ENCODE measurements at places on chromosomes 1 and 21. TPM values are rescaled to one million over a fixed set of nuclear protein-coding genes. Genes with fewer than 3 reads are reported as not detected.

HIPK1 gene
- total RNA-seq: 19.4 TPM

ATP1A4 gene
- total RNA-seq: not detected

A3GALT2 gene
- total RNA-seq: 0.10 TPM

RHOU gene
- total RNA-seq: 18.4 TPM

CYYR1 gene
- not detected for total RNA-seq

FAAH gene
- 62.9 TPM for total RNA-seq

DNA sequence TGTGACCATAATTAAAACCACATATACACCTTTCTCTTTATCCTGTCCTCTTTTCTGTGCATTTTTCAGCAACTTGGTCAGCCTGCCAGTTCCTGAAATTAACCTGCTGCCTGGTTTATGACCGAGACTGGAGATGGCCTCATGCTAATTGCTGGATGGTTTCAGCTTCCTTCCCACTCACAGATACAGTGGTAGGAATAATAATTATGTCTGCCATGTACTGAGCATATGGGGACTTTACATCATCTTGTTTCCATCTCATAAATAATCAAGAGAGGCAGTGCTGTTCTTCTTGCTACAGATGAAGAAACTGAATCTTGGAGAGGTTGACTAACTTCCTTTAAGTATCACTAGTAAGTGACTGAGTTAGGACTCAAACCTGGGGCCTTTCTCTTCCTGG lies 148.2 kb downstream of the NOS1AP start:
- DNase-seq: no peak

GRCh38 chr1:202200112-202200548 lies 6.5 kb downstream of the LGR6 start:
- peak; percentile 32 for DNase-seq

DNA sequence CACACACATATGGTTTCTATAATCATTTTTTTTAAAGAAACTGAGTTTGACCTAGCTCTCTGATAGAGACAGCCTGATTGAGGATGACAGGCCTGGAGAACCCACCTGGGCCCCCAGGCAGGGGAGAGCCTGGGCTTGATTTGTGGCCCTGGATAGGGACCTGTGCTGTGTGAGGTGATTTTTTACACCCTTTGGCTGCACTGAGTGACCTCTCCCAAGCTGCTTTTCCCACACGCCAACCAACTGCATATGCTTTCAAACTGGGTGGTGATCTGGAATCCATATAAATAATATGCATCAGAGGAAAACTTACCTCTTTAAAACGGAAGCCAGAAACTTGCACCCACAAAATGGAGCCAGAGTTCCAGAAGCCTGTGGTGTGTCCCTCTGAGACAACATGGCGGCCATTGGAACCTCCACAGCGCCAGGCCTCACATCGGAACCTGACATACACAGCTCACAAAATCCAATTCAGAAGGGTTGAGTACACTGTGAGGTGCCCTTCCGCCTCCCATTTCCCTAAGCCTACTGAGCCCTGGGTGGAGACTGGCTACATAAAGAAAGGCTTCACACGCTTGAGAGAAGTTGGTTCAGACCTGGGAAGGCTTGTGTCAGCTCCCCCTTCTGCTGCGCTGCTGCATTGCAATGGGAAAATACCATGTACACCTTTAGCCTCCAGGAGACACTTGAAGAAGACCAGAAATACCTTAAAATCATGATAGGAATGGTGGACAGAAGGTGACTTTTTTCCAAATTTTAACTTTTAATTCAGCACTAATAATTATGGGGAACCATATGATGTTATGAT lies 160.7 kb downstream of the HHIPL2 start:
- peak; percentile 21 for DNase-seq

- no peak for DNase-seq
Measured at GRCh38 chr1:36006941-36007500, 76.1 kb downstream of the AGO3 start.

- no peak for DNase-seq
Measured at GRCh38 chr1:29719253-29719652, 482.9 kb downstream of the PTPRU start.

DNA sequence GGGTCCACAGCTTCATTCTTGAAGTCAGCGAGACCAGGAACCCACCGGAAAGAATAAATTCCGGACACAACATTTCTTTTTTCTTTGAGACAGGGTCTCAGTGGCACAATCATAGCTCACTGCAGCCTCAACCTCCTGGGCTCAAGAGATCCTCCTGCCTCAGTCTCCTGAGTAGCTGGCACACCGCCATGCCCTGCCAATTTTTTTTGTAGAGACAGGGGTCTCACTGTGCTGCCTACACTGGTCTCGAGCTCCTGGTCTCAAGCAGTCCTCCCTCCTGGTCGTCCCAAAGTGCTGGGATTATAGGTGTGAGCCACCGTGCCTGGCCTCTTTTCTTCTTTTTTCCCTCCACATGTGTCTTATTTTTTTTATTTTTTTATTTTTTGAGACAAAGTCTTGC lies 20.6 kb upstream of the ENO1 start:
- no peak for DNase-seq

DNA sequence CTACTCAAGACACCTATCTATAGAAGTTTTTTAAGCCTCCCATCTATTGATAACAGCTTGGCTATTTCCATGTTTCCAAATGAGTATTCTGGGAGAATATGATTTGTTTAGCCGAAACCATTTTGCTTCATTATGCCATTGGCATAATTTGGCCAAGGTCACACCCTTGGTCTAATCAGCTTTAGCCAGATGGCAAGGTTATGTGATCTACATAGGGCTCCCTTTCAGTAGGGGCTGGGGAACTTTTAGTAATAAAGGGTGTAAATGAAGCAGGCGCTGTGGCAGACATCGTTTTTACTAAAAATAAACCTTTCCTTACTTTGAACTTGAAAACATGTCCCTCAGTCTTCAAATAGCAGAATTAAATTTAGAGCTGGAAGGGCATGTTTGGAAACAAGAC lies 3.0 kb upstream of the PDC start:
- no peak for DNase-seq

DNA sequence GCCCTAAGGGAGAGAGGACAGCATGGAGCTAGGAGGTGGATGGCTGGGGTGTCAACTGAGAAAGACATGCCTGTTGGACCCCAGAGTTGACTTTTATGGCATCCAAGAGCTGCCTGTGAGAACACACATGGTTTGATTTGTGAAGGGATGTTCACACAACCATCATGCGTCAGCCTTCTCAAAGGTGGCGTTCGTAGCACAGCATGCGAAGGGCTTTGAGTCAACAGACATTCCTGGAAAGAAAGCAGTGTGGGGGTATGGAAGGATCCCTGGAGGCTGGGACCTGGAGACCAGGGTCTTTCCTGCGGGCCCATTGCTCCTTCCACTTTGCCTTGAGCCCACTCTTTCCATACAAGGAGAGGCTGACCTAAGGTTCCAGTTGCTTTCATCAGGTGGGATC lies 6.4 kb upstream of the WNT3A start:
- no peak for DNase-seq

- no peak for DNase-seq
Measured at GRCh38 chr1:48693180-48693579, 83.5 kb downstream of the BEND5 start.

- no peak for DNase-seq
Measured at GRCh38 chr1:100107696-100108095, 25.0 kb downstream of the SASS6 start.

DNA sequence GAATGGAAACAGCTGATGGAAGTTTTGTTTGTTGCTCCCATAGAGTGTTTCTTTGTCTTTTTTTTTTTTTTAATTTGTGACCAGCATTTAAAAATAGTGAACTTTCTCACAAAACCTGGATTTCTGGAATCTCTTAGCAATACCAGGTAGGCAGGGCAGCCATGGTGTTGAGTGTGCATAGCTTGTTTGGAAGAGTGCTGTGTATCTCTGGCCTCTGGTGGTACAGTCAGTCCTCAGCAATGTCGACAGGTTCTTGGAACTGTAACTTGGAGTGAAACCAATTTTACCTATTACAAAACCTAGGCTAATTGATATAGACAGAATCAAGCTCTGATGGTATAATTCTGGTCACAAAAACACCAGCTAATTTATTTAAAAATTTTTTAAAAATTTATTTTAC lies 6.7 kb downstream of the AADACL3 start:
- no peak for DNase-seq

- no peak for DNase-seq
Measured at GRCh38 chr1:56074007-56074651, 505.2 kb downstream of the PLPP3 start.

GRCh38 chr1:214568328-214568727 lies 16.9 kb upstream of the PTPN14 start:
- DNase-seq: no peak

DNA sequence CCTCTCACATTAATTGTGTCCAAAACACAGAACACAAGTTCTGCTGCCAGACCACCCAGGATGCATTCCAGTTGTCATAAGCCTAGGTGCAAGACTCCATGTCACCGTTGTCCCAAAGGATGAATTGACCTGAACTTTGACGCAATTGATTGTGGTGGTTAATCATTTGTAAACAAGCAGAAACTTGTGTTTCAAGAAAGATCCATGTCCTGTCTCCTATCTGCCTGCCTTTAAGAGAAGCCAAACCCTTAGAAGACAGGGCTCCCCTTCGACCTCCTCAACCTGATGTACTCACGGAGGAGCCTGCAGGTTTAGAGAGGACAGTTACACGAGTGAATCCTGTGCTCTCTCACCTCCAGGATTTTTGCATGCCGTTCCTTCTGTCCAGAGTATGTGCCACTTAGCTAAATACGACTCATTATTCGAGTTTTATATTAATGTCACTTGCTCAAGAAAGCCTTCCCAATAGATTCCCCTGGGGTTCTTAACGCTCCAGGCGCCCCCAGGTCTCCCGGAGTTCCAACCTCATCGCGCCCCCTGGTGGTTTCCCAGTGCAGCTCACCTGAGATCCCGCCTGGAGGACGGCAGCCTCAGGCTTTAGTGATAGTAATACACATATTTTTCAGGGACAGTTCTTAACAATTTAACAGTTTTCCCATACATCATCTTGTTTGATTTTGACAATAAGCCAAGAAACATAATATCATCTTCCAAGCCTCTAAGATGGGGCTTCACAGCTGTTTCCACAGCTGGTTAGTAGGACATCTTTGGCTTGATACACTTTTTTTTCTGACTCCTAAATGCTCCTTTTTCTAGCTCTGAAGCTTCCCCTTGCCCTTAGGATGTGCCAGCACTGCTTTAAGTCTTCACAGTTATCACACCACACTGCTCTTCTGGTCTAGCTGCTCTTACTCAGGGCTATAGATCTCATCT lies 2.4 kb upstream of the C8B start:
- peak; percentile 29 for DNase-seq

DNA sequence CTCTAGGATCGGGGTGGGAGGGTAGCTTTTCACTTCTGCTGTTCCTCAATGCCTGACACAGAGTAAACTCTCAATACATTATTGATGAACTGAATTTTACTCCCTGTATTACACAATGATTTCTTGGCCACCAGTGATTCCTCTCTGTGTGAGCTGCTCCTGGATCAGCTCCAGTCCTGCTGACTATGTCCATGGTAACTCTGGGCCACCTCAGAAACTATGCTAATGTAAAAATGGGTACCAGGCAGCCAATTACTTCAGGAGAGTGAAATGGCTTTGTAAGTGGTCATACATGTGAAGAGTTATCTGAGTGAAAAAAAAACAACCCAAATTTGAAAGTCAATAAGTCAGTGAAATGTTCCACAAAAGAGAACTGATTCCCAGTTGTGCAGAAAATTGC lies 311.0 kb downstream of the KCNH1 start:
- no peak for DNase-seq

- DNase-seq: peak; percentile 89
Measured at GRCh38 chr1:17233675-17234320, 15.1 kb upstream of the PADI3 start.

GRCh38 chr1:11501491-11501897 lies 22.5 kb downstream of the DISP3 start:
- DNase-seq: no peak

DNA sequence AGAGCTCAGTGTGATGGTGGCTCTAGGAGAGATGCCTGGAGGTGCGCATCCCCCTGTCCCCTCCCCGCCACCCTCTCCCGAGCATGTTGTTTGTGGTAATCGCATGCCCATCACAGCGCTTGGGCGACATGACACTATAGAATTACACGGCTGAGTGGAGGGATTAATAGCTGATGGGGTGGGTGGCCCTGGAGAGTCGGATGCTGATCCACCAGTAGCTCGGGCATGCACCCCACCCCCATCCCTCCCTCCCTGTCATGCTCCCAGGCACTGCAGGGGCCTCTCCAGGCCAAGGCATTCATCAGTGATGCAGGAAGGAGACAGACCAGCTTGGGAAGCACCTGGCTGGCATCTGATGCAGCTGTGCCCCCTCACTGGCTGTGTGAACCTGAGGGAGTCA lies 159.0 kb upstream of the IGSF21 start:
- DNase-seq: no peak

DNA sequence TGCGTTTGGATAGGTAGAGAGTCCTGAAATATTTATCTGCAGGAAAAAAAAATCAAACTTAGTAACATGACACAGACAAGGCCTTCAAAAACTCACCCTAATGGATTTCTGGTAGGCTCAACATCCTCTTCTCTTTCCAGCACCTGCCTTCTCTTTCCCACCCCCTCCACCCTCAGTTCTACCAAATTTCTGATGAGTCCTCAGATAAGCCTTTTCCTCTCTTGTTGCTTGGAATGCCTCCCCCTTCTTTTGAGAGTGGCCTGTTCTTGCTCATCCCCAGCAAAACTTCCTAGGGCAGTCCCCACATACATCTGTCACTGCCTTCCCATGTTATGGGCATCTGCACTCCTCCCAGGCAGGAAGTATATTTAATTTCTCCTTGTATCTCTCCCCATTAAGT lies 7.6 kb upstream of the LBR start:
- no peak for DNase-seq

GRCh38 chr1:26317612-26318337 lies at the start of gene CD52:
TSS of gene CD52 (plus strand) at chr1:26317958. CDS start at chr1:26318018, 60 bp downstream.
- no peak for DNase-seq

DNA sequence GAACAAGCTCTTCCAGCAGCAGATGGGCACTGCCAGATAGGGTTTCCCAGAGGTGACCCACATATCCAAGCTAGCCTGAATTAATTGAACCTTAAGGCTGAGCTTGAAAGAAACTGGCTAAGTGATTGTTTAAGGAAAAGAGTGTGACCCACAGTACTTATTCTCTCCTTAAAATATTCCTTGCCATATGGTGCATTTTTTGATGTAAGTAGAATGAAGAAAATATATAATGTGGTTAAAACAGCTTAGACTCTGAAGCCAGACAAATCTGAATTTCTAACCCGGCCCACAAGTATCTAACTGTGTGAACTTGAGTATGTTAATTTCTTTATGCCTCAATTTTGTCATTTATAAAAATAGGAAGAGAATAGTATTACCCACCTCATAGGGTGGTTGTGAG lies 4.9 kb downstream of the PPP1R8 start:
- no peak for DNase-seq

Data from HT-29 (cell line).